ENCODE measurements at places on chromosomes 3 and 15. TPM values are rescaled to one million over a fixed set of nuclear protein-coding genes. Genes with fewer than 3 reads are reported as not detected.

DNA sequence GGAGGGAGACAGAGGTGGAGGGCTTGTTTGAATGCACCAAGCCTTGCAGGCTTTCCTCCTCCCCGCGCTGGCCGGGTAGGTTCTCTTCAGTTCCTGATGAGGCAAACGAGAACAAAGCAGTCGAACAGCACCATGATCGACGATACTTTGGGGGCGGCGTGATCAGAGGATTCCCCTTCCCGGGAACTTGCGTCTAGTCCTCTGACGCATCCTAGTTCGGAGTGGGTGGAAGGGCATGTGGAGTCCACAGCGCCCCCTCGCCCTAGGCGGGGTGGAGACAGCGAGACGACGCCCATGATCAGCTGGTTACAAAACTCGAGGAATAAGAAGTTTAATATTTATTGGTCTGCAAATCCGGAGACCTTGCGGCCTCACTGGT, 452 bp upstream of the SV2B start:
- H3K27ac ChIP-seq = no peak overlapping the region
- peaks cover 70% of the 10 kb centered on the region for H3K27me3 ChIP-seq
- H3K36me3 ChIP-seq = no peaks in the 10 kb centered on the region
- peaks cover 12% of the 10 kb centered on the region for H3K4me1 ChIP-seq

DNA sequence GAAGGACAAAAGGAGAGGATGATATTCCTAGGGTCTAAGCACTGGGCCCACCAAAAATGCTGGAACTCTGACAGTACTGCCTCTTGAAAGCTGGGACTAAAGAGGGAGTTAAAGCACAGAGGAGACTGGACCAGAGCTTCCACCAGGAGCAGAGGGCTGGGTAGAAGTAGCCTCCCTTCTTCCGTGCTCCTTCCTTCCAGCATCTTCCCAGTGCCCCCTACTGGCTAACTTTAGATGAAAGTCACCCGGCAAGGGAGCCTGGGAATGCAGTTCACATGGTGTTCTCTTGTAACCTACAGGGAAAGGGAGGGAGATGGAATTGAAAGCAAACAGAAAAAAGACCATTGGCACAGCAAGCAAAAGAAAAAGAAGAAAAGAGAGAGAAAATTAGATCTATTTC, 106.1 kb upstream of the COL8A1 start:
- peaks cover 18% of the 10 kb centered on the region for H3K4me1 ChIP-seq
- H3K27ac ChIP-seq = no peak overlapping the region
- H3K27me3 ChIP-seq = no peaks in the 10 kb centered on the region
- DNase-seq = peak; percentile 95

The INSYN1 gene
- 14.2 TPM for total RNA-seq

GRCh38 chr15:66936109-66936860, 129.1 kb upstream of the SMAD3 start:
- H3K36me3 ChIP-seq = no peaks in the 10 kb centered on the region
- DNase-seq = no peak
- no peak overlapping the region for H3K4me3 ChIP-seq
- no peaks in the 10 kb centered on the region for H3K27me3 ChIP-seq
- H3K27ac ChIP-seq = no peak overlapping the region
- H3K4me1 ChIP-seq = peaks cover 12% of the 10 kb centered on the region

- no peak for DNase-seq
- H3K36me3 ChIP-seq = no peaks in the 10 kb centered on the region
- no peaks in the 10 kb centered on the region for H3K27me3 ChIP-seq
- no peak overlapping the region for H3K4me3 ChIP-seq
Measured at GRCh38 chr3:110344897-110345767, 726.5 kb upstream of the NECTIN3 start.

- H3K27me3 ChIP-seq = no peaks in the 10 kb centered on the region
- peaks cover 10% of the 10 kb centered on the region for H3K36me3 ChIP-seq
- no peaks in the 10 kb centered on the region for H3K4me1 ChIP-seq
- H3K4me3 ChIP-seq = no peak overlapping the region
- peak overlapping the region; percentile 87 for H3K27ac ChIP-seq
Measured at GRCh38 chr3:47324278-47324865, 41.6 kb downstream of the KLHL18 start.

DNA sequence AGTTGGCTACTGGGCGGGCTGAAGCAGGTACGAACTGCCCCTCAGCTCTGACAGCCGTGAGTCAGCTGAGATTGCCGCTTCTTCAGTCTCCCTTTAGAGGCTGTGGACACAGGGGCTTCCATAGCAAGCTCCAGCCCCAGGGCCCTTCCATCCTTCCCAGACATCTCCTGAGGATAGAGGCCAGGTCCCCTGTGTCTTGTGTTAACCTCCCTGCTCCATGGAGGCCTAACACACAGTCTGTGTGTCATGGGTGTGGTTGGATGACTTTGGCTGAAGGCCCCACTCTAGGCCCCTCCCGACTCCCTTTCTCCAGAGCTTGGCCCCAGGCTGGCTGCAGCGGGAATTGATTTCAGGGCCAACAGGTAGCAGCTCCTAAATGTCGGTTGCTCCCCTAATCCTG, 116.1 kb upstream of the TLE3 start:
- H3K4me3 ChIP-seq = no peak overlapping the region
- no peak for DNase-seq
- H3K36me3 ChIP-seq = no peaks in the 10 kb centered on the region
- no peaks in the 10 kb centered on the region for H3K27me3 ChIP-seq
- no peaks in the 10 kb centered on the region for H3K4me1 ChIP-seq

- H3K4me1 ChIP-seq = no peaks in the 10 kb centered on the region
- H3K4me3 ChIP-seq = no peak overlapping the region
- H3K27me3 ChIP-seq = no peaks in the 10 kb centered on the region
- no peaks in the 10 kb centered on the region for H3K36me3 ChIP-seq
- DNase-seq = no peak
- H3K27ac ChIP-seq = no peak overlapping the region
Measured at GRCh38 chr15:68405378-68406250, 26.3 kb downstream of the ITGA11 start.

The LIPH gene
- total RNA-seq = 0.16 TPM

DNA sequence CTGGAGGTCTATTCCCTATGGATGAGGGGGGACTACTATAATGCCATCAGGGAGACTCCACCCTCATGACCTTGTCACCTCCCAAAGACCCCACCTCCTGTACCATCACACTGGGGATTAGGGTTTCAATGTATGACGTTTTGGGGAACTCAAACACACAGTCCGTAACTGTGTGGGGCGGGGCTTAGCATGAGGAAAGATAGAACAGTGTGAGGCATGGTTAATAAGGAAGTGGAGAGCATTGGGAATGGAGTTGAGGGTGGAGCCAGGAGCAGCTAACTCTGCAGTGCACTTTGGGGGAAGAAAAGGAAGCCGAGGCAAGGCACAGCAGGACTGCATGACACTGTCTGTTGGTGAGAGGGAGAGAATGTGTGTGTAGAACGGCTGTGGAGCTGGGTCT, 90.9 kb upstream of the AGBL1 start:
- H3K36me3 ChIP-seq = no peaks in the 10 kb centered on the region
- DNase-seq = no peak
- no peak overlapping the region for H3K4me3 ChIP-seq
- H3K27ac ChIP-seq = no peak overlapping the region

The RHCG gene
- total RNA-seq = not detected

GRCh38 chr3:52819936-52820335, 10.5 kb downstream of the ITIH4 start:
- no peak overlapping the region for H3K27ac ChIP-seq
- peaks cover 7% of the 10 kb centered on the region for H3K4me1 ChIP-seq
- no peaks in the 10 kb centered on the region for H3K27me3 ChIP-seq
- no peaks in the 10 kb centered on the region for H3K36me3 ChIP-seq
- H3K4me3 ChIP-seq = no peak overlapping the region

DNA sequence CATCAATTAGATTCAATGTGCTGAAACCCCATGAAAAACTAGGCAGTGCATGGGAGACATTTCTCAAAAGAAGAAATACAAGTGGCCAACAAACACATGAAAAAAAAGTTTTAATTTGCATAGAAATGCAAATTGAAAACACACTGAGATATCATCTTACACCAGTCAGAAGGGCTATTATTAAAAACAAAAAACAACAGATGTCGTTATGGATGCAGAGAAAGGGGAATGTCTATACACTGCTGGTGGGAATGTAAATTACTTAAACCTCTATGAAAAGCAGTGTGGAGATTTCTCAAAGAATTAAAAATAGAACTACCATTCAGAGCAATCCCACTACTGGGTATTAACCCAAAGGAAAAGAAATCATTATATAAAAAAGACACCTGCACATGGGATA, 98.7 kb downstream of the CCNL1 start:
- H3K27me3 ChIP-seq = no peaks in the 10 kb centered on the region
- no peaks in the 10 kb centered on the region for H3K36me3 ChIP-seq
- no peak overlapping the region for H3K4me3 ChIP-seq
- DNase-seq = no peak
- peaks cover 22% of the 10 kb centered on the region for H3K4me1 ChIP-seq
- no peak overlapping the region for H3K27ac ChIP-seq

The CIB2 gene
- 62.6 TPM for total RNA-seq

DNA sequence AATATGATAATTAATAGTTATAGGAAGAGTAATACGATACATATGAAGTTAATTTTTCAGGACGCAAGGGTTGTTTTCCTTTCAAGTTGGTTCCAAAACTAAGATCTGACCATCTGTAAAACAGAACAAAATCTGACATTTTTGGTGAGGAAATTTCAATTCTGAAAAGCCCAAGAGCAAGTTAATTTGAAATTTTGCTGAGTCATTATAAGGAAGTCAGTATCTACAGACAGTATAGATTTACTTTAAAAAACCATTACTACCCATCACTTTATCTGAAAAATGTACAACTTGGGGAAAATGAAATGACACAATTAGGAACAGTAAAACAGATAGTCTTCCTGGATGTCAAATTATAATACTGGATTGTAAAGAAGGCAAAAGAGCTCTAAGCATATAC, 12.5 kb downstream of the INTS14 start:
- no peaks in the 10 kb centered on the region for H3K4me1 ChIP-seq
- 0 out of 2 replicates have a peak overlapping the region, but pooled peaks have one; percentile 36 for H3K27ac ChIP-seq
- no peaks in the 10 kb centered on the region for H3K27me3 ChIP-seq
- H3K36me3 ChIP-seq = peaks cover 21% of the 10 kb centered on the region

DNA sequence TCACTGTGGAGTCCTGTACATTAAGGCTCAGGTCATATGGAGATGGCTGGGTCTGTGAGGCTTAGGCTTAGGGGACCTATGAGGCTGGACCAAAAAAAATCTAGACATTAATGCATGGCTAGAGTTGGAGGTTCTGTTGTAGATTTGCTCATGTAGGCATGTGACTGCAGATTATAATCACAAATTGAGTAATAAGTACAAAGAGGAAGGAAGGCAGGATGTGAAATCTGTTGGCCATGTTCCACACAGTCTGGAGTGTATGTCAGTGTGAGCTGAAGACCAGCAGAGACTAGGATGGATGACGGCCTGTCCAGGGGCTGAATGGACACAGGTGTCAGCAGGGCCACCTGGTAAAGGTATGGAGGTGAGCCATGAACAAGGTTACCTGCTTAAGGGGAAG, at the start of gene ST3GAL6:
ST3GAL6 (plus strand) TSS at position 265 of the 400 bp plus-strand sequence. CDS start 5,101 bp downstream, outside the sequence.
- H3K4me3 ChIP-seq = no peak within 1 kb of the TSS
- peaks cover 13% of the 10 kb centered on the region for H3K4me1 ChIP-seq
- no peak for DNase-seq

DNA sequence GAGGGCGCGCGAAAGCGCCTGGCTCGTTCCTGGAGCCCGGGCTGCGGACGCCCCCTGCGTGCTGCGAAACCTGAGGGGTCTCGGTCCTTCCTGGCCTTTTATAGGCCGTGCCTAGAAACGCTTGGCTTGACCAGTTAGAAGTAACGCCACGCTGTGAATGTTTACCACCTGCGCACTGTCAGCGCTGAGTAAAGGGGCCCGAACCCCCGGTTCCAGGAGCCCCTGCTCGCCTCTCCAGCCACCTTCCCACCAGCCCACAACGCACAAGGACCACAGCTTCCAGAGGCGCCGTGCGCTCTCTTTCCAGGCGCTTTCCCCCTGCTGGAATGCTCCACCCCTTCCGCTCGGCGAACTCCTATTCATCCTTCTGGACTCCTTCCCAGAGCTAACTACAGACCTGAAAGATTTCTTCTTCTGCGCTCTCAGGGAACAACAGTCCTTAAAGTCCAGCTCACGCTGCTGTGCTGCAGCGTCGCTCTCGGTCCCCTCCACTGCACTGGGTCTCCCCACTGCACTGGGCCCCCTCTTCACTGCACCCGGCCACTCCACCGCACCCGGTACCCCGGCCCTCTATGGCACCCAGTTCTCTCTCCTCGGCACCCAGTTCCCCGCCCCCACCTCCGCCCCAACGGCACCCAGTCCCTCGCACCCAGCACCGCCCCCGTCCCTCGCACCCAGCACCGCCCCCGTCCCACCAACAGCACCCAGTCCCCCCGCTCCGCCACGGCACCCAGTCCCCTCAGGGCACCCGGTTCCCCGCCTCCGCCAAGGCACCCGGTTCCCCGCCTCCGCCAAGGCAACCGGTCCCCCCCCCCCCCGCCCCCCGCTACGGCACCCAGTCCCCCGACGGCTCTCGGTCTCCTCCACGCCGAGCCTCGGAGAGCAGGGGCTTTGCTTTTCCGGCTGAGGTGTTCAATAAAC, 69.8 kb downstream of the SQOR start:
- H3K36me3 ChIP-seq = no peaks in the 10 kb centered on the region
- H3K4me3 ChIP-seq = peak overlapping the region; percentile 68
- H3K27me3 ChIP-seq = peaks cover 15% of the 10 kb centered on the region
- DNase-seq = peak; percentile 81
- H3K4me1 ChIP-seq = peaks cover 2% of the 10 kb centered on the region

GRCh38 chr3:190486908-190487607, 26.8 kb upstream of the IL1RAP start:
- H3K4me3 ChIP-seq = no peak overlapping the region
- H3K36me3 ChIP-seq = no peaks in the 10 kb centered on the region
- H3K4me1 ChIP-seq = peaks cover 21% of the 10 kb centered on the region
- no peaks in the 10 kb centered on the region for H3K27me3 ChIP-seq
- no peak for DNase-seq
- H3K27ac ChIP-seq = no peak overlapping the region

The ANAPC13 gene
- total RNA-seq = 44.4 TPM

Data from GM23338 (cell line).